ENCODE measurements at places on chromosomes 5 and 9.

GRCh38 chr9:103900466-103900865 is 193.6 kb upstream of the SMC2 start:
- no peak for DNase-seq

- DNase-seq: no peak
Observed at GRCh38 chr5:7461371-7461770, 65.4 kb downstream of the ADCY2 start.

GRCh38 chr5:55454282-55454681 is 80.5 kb downstream of the PLPP1 start:
- no peak for DNase-seq

GRCh38 chr5:52773342-52773741 is 14.4 kb upstream of the ITGA1 start:
- no peak for DNase-seq

DNA sequence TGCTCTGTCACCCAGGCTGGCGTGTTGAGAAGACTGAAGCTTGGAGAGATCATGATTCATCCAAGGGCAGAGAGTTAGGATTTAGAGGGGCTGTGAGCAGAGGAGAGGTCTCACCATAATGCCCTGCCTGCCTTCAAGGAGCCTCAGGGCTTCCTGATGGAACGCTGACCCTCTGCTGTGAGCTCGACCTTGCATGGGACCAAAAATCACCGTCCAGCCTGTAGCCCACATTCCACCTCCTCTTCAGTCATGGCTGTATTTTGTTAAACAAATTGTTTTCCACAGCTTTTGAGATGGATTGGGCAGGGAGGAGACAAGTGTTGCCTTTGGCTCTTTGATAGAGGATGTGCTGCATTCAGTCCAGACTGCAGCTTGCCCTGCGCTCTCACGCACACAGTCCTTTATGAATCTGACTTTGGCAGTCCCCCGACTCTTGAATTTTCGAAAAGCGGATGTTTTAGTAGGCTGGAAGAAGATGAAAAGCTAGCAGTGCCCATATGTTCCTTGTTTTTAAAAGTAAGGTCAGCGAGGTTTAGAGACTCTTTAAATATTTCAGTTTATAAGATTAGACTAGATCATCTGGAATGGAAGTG is 79.5 kb downstream of the MVB12B start:
- DNase-seq: no peak

DNA sequence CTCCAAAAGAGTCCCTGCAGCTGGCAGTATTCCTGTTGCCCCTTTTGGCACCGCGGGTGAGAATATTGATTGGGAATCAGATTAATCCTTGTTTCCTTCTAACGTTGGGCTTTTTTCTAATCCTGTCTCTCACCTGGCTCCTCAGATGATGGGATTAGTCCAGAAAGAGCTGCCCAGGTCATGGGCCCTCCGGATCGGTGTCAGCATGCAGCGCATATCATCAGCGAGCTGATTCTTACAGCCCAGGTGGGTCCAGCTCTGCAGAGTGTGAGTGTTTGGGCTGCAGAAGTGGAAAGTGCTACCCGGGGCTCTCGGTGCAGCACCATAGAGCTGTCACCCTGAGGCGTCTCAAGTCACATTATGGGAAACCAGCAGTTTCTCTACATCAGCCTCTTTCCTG is 40.9 kb upstream of the PRDM12 start:
- no peak for DNase-seq
